ENCODE measurements at places on chromosomes 1 and 21.

DNA sequence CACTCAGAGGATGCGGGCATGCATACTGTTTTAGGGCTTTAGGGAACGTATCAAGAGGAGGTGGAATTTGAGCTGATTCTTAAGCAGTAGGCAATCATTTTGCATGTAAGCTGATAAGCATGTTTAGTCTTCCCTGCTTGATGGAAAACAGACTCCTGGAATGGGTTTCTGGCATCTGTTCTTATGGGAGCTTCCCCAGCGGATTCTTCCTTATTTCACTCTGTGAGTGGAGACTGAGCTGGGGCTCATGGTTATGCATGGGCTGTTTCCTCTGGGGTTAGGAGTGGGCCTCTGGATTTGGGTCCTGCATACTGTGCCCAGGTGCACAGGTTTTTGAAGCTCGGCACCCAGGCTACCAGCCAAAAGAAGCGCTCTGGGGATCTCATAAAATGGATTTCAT is 93.4 kb downstream of the DIRAS3 start:
- no peak for DNase-seq

DNA sequence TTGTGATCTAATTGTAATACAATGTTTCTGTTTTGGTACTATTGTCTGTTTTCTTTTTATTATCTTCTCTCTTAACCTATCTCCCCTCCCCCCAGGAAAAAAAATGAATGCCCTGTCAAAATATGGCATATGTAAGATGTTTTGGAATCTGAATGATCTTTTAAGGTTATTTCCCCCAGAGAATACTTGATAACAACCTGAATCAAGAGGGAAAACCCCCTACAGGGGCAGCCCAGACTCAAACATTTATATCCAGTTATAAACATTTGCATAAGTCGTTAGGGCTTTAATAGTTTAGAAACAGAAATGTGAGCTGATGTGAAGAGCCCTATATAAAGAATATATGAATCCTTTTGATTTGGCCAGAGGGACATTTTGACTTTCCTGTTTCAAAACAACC is 169.5 kb downstream of the VAV3 start:
- no peak for DNase-seq

DNA sequence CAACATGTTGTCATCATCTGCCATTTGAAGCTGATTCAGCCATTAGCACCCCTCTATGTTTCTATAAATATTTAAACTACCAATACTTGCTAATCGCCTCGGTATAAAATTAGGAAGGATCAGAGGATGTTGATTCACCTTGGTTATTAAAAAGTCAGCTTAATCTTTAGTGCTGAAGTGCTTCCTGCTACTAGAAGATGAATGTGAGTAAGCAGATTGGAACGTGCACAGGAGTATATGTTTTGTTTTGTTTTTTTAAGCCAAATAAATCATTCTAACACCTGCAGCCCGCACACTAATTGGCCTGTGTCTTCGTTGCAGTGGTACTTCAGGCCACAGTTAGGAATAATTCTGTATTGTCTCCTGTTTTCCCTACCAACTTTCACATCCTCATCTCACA is 485.7 kb downstream of the AJAP1 start:
- DNase-seq: no peak

GRCh38 chr1:237852342-237852741 is 38.4 kb downstream of the ZP4 start:
- DNase-seq: no peak

GRCh38 chr1:229093238-229093540 is 177.7 kb upstream of the RAB4A start:
- DNase-seq: no peak

GRCh38 chr1:47709019-47709871 is 271.4 kb downstream of the FOXD2 start:
- DNase-seq: no peak

- no peak for DNase-seq
Observed at GRCh38 chr1:116751146-116751545, 3.1 kb upstream of the CD2 start.

DNA sequence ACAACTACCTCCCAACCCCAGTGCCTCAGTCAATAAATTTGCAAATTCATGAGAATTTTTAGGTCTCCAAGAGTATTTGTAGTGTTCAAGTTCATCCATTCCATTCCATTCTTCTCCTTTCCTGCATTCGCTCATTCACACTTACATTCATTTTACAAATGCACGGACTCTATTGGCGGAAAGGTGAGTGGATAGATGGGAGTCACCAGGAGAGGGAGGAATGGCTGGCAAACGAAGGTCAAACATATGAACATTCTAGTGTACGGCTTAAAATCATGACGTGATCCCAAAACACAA is 2.5 kb downstream of the LORICRIN start:
- no peak for DNase-seq

GRCh38 chr1:14345946-14346550 is 252.4 kb upstream of the KAZN start:
- no peak for DNase-seq

DNA sequence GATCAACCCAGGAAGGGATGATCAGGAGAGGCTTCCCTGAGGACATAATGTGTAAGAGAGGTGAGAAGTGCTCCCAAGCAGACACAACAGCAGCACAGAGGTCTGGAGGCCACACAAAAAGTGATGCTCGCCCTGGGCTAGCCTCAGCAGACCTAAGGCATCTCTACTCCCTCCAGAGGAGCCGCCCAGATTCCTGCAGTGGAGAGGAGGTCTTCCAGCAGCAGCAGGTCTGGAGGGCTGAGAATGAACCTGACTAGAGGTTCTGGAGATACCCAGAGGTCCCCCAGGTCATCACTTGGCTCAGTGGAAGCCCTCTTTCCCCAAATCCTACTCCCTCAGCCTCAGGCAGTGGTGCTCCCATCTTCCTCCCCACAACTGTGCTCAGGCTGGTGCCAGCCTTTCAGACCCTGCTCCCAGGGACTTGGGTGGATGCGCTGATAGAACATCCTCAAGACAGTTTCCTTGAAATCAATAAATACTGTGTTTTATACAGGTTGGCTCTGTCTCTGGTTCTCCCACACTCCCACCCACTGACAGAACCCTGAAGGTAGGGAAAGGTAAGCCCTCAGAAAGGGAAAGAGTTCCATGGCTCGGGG is 5.0 kb downstream of the GJB3 start:
- no peak for DNase-seq

DNA sequence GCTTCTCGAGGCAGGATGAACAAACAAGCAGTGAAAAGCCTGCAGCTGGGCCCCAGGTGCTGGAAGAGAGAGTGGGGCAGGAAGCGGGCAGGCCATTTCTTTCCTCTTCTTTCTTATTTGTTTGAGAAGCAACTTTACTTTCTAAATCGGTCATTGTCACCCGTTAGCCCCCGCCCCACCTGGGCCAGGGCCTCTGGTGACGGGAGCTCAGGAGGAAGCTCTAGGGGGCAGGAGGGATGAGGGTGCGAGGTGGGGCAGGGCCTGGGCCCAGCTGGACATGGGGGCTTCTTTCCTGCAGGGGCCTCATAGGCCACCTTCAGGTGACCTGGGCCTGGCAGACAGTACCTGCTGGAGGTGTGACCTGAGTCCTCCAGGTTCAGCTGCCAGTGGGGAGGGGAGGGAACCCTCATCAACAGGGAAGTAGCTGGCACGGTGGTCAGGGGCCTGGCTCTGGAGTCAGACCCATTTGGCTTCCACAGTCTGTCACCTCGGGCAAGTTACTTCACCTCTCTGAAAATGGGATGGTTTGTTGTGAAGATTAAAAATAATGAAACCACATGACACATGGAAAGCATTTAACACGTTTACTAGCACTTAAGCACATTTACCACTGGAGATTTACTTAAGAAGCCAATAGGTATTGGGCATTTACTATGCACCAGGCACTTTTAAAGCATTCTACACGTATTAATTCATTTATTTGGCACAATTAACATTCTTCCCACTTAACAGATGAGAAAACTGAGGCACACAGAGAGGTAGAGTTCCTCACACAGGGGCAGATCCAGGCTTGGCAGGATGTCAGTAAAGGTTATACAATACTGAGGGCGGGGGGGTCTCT is 54.1 kb upstream of the ID3 start:
- no peak for DNase-seq

- DNase-seq: no peak
Observed at GRCh38 chr1:234649432-234650081, 39.6 kb upstream of the IRF2BP2 start.

DNA sequence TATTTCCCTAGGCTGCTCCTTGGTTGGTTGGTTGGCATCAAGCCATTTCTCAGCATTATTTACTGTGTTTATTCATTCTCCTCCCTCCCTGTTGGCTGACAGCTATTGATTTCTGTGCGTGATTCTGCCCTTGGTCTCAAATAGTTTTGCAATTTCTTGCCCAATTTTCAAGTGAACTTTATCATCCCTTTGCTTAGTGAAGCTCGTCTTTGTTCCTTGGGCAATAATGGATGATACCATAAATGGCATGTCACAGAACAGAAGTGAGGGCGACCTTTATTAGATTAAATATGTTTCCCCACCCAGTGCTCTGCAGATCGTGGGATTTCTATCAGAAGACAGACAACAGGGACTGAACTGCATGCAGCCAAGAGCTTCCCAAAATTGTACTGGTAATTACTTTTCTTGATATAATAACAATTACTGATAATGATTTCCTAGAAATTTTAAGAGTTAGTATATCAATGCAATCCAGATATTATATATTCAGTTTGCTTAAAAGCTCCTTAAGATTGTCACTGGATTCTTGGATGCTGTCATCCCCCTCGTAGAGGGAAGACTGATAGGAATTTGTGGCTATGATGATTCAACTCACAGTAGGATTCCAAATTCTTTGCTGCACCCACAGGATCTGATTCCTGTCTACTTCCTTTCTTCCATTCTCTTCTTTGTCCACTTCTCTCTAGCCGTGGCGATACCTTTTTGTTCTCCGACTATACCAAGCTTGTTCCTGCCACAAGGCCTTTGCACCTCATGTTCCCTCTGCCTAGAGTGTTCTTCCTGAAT is 122.1 kb upstream of the KAZN start:
- DNase-seq: no peak

DNA sequence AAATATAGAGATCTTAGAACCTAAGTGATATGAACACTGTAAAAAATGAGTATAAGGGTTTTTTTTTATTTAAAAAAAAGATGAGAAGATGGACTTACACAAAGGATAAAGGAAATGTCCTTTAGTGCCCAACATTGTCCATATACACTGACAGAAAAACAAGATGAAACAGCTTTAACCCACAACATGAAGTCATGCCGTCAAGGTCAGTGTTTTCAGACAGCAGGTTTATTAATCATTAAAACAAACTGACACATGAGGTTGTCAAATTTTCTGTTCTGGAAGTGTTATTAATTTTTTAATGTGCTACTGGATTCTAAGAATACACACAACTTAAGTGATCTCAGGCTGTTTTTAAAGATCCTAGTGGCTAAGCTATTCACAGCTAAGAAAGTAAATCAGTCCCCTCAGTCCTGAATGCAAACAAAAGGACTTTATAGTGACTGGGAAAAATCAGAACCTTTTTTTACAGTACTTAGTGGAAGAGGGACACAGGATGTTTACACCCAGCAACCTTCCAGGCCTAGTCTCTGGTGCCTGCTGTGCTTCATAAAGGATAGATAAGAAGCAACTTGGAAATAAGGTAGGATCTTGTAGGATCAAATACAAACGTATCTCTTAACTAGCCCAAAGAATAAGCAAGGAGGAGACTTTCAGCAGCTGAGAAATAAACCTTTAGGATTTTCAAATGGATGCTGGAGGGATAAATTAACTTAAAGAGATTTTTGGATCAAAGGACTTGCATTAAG is 21.9 kb upstream of the PKN2 start:
- no peak for DNase-seq

DNA sequence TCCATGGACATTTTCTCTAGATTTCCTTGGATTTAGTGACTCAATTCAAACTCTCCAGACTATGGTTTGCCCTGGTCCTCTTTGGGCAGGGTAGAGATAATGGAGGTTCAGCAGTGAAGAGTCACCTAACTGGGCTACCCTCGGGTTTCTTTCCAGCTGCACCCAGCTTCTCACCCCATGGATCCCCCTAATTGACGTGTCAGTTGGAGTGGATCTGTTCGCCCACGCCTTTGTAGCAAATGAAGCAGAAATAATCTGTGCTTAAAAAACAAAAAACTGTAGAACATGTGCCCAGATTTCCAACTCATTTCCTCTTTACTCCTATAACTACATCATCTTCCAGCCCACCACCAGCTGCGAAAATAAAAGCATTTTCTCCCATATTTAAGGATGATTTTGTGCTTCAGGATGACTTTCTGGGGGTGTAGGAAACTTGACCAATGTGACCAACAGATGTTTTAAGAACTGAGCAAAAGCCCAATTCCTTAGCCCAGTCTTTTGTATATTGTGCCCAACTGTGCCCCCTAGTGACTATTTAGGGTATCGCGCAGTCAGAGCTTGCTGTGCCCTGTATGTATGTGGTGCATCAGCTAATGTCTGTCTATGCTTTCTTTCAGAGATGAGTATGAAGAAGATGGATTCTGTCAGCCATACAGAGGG is 66.5 kb upstream of the UBE2U start:
- peak; percentile 62 for DNase-seq

GRCh38 chr1:211352985-211353515 is 26.4 kb downstream of the TRAF5 start:
- peak; percentile 63 for DNase-seq

- DNase-seq: no peak
Observed at GRCh38 chr1:42848823-42849537, 2.6 kb downstream of the ZNF691 start.

DNA sequence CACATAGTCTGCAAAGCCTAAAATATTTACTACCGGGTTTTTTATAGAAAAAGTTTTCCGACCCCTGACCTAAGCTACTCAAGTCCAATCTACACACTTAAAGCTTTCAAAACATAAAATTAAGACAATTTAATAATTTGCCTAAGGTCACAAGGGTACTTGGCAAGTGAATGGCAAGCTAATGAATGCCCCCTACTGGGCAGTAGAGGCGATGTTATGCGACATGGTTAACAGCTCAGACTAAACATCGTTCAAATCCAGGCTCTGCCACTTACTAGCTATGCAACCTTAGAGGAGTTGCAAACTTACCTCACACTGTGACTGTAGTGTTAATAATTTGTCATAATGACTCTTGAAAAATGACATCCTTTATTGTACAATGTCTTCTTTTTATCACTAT is 317.2 kb upstream of the NFIA start:
- DNase-seq: no peak

GRCh38 chr21:18443085-18443484 is 39.5 kb upstream of the TMPRSS15 start:
- no peak for DNase-seq

- no peak for DNase-seq
Observed at GRCh38 chr1:156075775-156076204, 6.5 kb downstream of the MEX3A start.

DNA sequence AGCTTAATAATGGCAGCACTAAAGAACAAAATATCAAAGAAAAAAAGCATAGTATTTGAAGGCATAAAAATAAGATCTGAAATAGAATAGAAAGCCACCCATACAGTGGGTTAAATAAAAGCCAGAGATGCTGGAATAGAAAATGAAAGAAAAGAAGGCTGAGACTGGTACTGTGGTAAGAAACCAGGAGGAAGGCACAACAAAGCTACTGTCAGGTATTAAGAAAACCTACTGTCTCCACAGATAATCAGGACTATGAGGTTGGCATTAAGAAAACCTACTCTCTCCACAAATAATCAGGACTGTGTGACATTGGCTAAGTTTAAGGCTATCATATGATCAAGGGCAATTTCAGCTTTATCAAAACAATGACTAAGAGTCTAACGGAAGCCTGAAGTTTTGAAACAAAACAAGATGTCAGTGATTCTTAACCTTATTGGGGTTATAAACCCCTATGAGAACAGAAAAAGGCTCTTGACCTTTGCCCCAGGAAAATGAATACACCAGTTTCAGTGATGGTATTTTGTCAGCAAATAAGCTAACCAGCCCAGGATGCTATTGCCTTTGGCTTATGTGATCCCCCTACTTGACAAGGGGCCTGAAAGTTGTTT is 24.4 kb downstream of the MCOLN2 start:
- no peak for DNase-seq

All from activated CD4-positive, alpha-beta T cell treated with anti-CD3 and anti-CD28 coated beads, Interleukin-2, amount 50 U/mL, for 4 hours (primary cell).